CD4-positive, alpha-beta T cell treated with Interleukin-4 for 4 hours (primary cell): ENCODE measurements at places on chromosomes 16 and 17.

- no peak for DNase-seq
These were observed 1.3 kb upstream of the RAB11FIP3 start for GRCh38 chr16:424033-424622.

DNA sequence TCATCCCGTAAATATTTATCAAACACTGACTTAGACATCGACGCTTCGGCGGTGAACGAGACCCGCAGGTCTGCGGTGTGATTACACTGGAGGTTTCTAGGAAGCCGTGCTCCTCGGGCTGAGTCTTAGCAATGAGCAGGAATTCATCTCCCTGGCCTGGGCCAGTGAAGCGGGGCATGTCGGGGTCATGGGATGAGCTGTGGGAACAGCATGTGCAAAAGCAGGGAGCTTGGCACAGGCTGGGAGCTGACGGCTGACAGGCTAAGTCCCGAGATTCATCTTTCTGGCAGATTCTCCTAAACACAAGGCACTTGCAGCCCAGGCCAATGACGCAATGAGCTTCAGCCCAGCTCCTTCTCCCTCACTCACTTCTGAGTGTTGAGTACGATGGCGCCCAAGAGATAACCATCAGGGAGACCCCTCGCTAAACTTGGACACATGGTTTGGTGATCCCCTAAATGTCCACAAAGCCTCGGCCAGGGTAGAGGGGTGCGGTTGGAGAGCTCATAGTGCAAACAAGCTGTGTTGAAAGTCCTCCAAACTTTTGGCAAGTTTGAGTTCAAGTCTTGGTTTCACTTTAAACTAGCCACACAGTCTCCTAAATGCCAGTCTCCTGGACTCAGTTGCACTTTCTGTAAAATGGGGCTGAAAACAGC is 12.8 kb downstream of the CRISPLD2 start:
- DNase-seq = no peak

- DNase-seq = no peak
These were observed 145.8 kb downstream of the SPACA3 start for GRCh38 chr17:33137426-33137825.

DNA sequence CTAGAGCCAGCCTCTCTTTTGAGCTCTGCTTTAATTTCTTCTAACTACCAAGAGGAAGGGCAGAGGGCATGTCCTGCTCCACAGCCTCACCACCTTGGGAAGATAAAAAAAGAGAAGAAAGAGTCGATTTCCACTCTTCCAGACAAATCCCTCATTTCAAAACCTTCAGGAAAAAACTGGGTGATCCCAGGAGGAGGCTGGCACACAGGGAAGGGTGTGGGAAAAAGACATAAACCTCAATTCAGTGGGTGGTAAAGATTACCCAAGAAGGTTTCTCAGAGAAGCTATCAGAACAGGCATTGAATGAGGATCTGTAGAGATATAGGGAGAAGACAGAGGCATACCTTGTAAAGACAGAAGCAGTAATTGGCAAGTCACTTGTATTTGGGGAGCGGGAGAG is 79.9 kb upstream of the CRHR1 start:
- DNase-seq = no peak

- DNase-seq = no peak
These were observed 68.7 kb upstream of the MARCHF10 start for GRCh38 chr17:62876673-62877405.

GRCh38 chr16:28537964-28538732 is 626 bp downstream of the NUPR1 start:
- DNase-seq = no peak

DNA sequence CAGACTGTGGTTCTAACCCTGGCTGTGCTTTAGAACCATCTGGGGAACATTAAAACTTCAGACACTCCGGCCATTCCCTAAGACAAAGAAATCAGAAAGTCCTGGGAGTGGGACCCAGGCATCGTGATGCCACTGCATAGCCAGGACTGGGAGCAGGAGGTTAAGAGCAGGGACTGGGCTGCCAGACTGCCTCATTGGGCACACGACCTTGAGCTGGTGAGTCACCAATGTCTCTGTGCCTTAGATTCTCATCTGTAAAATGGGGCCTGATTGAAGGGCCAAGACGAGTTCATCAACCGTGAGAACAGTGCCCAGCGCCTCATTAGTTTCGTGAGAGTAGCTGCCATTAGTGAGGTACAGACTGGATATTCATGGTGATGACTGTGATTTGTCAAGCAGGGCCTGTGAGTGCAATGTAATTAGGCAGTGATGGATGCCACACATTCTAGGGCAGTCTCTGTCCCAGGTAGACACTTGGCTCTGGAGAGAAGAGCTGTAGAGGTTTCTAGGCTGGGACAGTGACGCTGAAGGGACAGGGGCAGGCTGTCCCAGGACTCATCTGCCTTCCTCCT is 196.8 kb downstream of the NTN1 start:
- DNase-seq = no peak

GRCh38 chr16:8905168-8905762 is 23.1 kb downstream of the LITAFD start:
- DNase-seq = peak; percentile 16

DNA sequence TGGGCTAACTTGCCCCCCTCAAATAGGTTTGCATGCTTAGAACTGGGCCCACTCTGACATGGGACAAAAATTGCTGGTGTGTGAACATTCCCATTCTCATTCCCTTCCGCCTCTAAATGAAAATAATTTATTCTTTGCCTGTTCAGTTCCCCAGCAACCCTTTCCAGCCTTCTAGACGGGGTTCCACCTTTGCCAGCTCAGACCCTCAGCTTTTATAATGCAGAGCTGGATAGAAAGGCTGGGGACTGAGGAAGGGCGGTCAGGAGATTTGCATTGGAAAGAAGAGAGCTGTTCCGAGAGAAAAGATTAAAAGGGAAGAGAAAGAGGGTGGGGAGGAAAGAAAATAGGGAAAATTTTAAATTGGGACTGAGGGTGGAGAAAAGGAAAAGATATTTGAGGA is 151.1 kb upstream of the WSCD1 start:
- no peak for DNase-seq

DNA sequence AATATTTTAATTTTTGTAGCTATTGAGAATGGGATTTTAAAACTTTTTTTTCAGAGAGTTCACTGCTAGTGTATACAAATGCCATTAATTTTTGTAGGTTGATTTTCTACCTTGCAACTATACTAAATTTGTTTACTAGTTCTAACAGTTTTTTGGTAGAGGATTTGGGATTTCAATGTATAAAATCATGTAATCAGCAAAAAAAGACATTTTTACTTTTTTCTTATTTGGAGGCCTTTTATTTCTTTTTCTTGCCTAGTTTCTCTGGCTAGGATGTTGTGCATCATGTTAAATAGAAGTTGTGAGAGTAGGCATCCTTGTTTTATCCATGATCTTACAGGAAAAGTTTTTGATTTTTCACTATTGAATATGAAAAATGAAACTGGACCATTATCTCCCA is 602.9 kb upstream of the KIF2B start:
- DNase-seq = no peak

- DNase-seq = no peak
These were observed 3.4 kb downstream of the MTSS2 start for GRCh38 chr16:70682239-70683145.

GRCh38 chr17:9432134-9432885 is 143.3 kb downstream of the STX8 start:
- DNase-seq = no peak

GRCh38 chr17:57350266-57350665 is 93.9 kb downstream of the MSI2 start:
- DNase-seq = no peak

DNA sequence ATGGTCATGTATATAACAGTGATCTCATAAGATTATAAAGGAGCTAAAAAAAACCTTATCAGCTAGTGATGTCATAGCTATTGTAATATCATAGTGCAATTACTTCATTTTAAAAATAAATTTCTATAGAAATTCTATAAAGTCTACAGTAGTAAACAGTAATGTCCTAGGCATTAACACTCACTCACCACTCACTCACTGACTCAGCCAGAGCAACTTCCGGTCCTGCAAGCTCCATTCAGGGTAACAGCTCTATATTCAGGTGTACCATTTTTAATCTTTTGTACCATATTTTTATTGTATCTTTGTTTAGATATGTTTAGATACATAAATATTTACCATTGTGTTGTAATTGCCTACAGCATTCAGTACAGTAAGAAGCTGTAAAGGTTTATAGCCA is 524.4 kb upstream of the CDH5 start:
- DNase-seq = no peak

GRCh38 chr17:57859601-57860413 is 10.0 kb upstream of the MRPS23 start:
- DNase-seq = no peak

DNA sequence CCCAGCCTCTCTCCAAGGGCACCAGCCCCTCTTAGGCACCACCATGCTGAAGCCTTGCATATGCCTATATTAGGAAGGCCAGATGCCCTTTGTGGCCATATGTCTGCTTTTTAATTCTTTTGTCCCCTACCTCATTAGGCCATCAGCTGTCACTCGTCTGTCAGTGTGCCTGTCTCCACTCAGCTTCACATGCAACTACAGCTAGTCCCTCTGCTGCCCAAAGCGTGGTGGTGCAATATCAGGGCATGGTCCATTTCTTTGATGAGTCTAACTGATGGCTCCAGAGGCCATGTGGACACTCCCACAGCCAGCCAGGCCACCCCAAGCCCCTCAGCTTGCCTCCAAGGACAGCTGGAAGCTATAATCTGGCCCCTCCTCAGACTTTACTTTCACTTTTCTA is 36.3 kb downstream of the MYO18A start:
- no peak for DNase-seq

DNA sequence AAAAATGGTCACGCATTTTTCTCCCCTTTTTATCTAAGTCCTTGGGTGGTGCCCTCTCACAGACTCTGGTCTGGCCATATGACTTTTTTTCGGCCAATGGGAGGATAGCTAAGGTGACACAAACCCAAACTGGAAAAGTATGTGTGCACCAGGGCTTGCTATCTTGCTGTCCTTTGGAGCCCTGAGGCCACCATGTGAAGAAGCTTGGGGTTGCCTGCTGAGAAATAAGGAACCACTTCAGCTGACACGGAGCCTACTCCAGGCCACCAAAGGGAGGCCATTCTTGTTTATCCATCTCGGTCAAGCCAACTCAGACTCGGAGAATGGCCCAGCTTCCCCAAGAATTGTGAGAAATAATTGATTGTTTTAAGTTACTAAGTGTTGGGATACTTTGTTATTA is 111.4 kb upstream of the ZFHX3 start:
- no peak for DNase-seq

- no peak for DNase-seq
These were observed 138.0 kb upstream of the WSB1 start for GRCh38 chr17:27155866-27156265.

- DNase-seq = peak; percentile 55
These were observed 2.3 kb downstream of the RPUSD1 start for GRCh38 chr16:785563-786535.

GRCh38 chr16:49809561-49809960 is 46.4 kb downstream of the ZNF423 start:
- DNase-seq = no peak

DNA sequence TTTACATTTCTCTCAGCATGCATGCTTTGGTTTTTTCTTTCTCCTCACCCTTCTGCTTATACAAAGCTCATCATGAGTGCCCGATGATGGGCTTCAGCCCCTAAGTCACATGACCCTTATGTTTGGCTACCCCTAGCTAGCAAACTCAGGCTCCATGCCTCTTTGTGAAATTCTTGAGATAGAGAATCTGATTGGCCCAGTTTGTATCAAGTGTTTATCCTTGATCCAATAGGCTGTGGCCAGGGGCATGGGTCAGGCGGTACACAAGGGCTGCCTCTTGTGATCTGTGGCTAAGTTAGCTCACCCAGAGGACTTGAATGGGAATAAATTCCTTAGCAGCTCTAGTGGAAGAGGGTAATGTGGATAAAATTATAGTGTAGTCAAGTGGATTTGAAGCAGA is 11.5 kb upstream of the TOX3 start:
- DNase-seq = no peak

DNA sequence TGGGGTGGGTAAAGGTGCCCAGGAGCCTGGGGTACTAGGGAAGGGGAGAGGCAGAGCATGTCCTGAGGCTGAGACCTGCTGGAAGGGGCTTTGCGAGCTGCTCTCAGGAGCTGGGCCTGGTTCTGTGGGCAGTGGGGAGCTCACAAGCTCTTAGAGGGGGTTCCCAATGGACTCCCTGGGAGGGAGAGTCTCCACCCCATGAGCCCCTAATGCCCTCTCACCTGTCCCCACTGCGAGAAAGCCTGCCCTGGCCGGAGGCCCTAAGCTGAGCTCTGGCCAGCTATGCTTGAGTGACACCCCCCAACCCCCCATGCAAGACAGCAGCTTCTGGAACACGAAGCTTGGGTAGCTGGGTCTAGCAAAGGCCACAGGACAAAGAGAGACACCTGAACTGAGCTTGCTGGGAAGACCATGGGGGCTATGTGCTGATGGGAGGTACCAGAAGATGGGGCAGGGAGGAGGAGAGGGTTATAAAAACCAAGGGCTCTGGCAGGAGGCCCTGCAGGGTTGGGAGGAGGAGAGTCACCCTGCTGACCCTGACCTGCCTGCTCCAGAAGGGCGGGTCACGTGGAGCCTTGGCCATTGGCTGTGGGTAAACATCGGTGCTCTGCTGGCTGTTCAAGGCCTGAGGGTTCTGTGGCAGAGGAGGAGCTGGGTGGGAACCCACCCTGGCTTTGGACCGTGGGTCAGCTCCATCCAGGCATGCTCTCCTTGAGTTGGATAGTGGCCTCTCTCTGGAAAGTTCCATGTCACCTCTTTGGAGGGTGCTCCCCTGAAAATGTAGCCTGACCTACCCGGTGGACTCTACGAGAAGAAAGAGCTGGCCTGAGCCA is 106.7 kb downstream of the RAB11FIP4 start:
- DNase-seq = no peak

- DNase-seq = no peak
These were observed 438.0 kb upstream of the MAF start for GRCh38 chr16:80038566-80038965.

DNA sequence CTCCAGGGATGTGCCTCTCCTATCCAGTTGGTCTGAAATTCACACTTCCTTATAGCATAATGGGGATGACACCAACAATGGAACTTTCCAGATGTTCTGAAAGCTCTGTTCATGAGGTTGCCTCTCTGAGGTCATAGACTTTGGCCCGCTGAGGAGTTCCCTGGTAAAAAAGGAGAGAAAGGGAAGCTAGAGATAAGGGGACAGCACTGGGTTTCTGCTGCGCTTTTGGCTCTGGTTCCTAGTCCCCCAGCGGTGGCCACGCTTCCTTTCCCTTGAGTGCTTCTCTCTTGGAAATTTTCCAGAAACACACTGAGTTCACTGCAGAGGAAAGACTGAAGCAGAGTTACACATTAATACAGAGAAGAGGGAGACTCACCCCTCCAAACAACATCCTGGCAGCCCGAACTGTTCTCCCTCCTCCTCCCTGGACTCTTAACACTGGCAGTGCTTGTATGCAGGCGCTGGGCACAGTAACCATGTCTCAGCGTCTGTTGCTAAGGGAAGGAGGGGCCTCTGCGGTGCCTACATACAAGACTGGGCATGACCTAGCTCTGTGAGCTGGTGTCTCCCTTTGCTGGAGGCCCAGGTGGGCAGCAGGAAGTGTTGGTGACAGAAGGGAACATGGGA is at the start of gene DNAH3:
Gene DNAH3, minus strand, starts transcription at position 472 of the 627 bp plus-strand sequence. CDS start 527 bp downstream, outside the sequence.
- DNase-seq = no peak
